Liver (tissue), 10 donors: ENCODE measurements at places on chromosomes 5 and 9. TPM values are rescaled to one million over a fixed set of nuclear protein-coding genes. Genes with fewer than 3 reads are reported as not detected.

Gene PMPCA
- polyA plus RNA-seq, result 43.7 TPM

Gene CDKN2A
- 0.52 TPM for polyA plus RNA-seq

Gene SLC46A2
- 0.01 TPM for polyA plus RNA-seq

Gene NFX1
- polyA plus RNA-seq, result 13.7 TPM

Gene GABRA6
- not detected for polyA plus RNA-seq

Gene DIPK1B
- 4.1 TPM for polyA plus RNA-seq

Gene IL3
- polyA plus RNA-seq, result not detected

Gene NR2F1-AS1
- polyA plus RNA-seq, result 2.0 TPM

Gene PTGES
- polyA plus RNA-seq, result 0.17 TPM
